ENCODE measurements at places on chromosomes 13 and 19.

DNA sequence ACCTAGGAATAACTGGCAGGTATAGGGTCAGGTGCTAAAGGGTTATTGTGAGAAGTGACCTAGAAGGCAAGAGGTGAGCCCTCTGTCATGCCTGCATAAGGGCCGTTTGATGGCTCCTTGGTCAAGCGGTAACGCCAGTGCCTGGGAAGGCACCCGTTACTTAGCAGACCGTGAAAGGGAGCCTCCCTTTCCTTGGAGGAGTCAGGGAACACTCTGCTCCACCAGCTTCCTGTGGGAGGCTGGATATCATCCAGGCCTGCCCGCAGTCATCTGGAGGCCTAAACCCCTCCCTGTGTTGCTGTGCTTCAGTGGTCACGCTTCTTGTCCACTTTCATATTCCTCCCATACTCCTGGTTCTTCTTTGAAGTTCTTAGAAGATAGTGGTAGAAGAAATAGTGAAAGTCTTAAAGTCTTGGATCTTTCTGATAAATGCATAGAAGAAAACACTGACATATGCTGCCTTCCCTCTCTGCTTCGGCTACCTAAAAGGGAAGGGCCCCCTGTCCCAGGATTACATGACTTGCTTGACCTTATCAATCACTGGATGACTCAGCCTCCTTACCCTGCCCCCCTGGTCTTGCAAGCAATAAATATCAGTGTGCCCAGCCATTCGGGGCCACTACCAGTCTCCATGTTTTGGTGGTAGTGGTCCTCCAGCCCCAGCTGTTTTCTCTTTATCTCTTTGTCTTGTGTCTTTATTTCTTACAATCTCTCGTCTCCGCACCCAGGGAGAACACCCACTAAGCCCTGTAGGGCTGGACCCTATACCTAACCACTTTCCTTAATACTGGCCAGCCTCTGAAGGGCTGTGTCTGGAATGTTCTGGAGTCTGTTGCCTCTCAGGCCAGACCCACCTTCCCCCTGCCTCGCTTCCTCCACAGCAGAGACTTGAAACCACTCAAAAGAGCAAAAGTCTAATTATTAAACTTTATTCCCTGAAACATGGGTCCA lies 16.1 kb upstream of the ABCC4 start:
- no peak for DNase-seq

DNA sequence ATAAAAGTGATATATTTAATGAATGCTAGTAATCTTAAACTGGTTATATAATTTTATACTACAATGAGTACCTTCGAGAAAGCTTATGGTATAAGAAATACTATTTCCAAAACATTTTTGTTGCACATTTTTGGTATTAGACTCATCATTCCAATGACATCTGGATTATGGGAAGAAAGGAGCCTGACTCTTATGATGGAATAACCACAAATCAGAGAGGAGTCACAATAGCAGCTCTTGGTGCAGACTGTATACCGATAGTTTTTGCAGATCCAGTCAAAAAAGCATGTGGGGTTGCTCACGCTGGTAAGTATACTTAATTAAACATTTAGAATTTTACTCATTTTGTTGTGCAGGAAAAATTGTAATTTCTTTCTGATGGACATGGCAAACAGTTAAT lies 3.9 kb downstream of the LACC1 start:
- no peak for DNase-seq

DNA sequence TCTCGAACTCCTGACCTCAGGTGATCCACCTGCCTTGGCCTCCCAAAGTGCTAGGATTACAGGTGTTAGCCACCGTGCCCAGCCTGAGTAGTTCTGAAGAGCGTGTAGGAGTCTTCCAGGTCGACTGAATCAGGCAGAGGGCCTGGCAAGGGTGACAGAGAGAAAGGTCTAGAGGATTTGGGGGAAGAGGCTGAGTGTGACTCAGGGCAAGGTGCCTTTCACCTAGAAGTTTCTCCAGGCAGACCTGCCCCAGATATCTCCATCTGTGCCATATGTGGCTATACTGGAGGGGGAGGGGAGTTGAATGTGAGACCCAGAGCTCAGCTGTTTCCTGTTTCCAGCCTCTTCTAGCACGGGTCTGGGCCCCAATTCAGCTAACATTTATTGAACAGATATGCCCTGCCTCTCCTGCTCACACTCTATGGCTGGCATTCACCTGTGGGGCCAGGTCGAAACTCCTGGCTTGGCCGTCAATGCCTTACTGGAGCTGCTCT lies 1.3 kb downstream of the CCDC159 start:
- DNase-seq = no peak

DNA sequence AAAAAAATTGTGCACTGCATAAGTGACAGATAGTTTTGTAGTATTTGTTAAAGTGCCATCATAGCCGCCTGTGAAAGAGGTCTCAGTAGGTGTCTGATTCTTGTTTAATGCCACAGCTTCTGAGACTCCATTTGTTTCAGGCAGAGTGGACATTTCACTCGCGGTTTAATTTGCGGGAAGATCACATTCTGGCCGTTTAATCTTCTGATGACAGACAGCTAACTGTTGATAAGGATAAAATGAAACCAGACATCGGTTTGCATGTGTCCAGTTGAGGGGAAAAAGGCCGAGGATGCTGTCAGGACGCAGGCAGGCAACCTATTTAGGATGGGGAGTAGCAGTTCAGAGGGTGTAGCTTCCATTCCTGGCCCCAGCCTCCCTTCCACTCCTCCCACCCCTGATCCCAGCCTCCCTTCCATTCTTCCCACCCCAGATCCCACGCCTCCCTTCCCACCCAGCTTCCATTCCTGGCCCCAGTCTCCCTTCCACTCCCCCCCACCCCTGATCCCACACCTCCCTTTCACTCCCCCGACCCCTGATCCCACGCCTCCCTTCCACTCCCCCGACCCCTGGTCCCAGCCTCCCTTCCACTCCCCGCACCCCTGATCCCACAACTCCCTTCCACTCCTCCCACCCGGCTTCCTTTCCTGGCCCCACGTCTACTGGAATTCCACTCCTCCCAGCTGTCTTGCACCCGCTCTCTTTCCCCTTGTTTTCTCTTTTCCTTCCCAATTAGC lies 23.8 kb downstream of the ATP11A start:
- no peak for DNase-seq

- no peak for DNase-seq
Observed at GRCh38 chr19:32363175-32363574, 17.8 kb downstream of the ZNF507 start.

DNA sequence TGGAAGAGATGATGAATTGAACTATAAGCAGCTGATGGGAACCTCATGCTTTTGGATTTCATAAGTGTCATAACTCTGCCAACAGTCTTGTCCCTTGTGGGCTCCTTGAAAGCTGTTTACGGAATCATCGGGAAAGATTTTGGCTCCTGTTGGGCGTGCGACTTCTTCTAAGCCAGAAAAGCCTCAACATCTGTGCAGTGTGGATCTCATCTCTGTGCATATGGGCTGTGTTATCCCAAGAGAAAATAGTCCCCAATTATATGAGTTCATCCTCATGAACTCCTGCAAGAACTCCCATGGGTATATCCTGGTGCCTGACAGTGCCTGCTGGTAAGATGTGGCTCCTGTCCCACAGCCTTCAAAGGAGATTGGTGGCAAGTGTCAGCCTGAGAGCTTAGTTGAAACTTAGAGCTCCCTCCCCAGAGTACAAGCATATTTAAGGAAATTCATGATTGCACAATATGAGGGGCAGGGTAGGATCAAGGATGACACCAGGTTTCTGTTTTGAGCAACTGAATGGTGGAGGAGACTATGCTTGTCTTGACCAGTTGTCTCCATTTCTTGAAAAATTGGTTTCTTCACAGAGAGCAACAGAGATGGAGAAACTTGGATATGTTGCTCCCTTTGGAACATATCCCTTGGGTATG lies 243.5 kb downstream of the ITGBL1 start:
- no peak for DNase-seq

- DNase-seq = no peak
Observed at GRCh38 chr19:3442487-3443071, 37.7 kb downstream of the SMIM24 start.

GRCh38 chr13:46404733-46405100 lies 17.7 kb upstream of the RUBCNL start:
- DNase-seq = no peak

- DNase-seq = no peak
Observed at GRCh38 chr19:1269478-1270212, 513 bp downstream of the CIRBP start.

- DNase-seq = peak; percentile 35
Observed at GRCh38 chr13:25375727-25376358, 4.1 kb downstream of the ATP8A2 start.
